ENCODE measurements at places on chromosomes 6 and 20. TPM values are rescaled to one million over a fixed set of nuclear protein-coding genes. Genes with fewer than 3 reads are reported as not detected.

The GTSF1L gene
- not detected for total RNA-seq

The TSHZ2 gene
- 0.07 TPM for total RNA-seq

The PHACTR1 gene
- total RNA-seq: 0.17 TPM

The FRK gene
- 3.7 TPM for total RNA-seq

The IL20RA gene
- total RNA-seq: 1.1 TPM

GRCh38 chr20:58838174-58838573 is 12.5 kb downstream of the GNAS-AS1 start:
- H3K27ac ChIP-seq: no peak overlapping the region
- H3K27me3 ChIP-seq: peaks cover 25% of the 10 kb centered on the region
- H3K36me3 ChIP-seq: no peaks in the 10 kb centered on the region
- no peaks in the 10 kb centered on the region for H3K4me1 ChIP-seq
- H3K4me3 ChIP-seq: no peak overlapping the region

DNA sequence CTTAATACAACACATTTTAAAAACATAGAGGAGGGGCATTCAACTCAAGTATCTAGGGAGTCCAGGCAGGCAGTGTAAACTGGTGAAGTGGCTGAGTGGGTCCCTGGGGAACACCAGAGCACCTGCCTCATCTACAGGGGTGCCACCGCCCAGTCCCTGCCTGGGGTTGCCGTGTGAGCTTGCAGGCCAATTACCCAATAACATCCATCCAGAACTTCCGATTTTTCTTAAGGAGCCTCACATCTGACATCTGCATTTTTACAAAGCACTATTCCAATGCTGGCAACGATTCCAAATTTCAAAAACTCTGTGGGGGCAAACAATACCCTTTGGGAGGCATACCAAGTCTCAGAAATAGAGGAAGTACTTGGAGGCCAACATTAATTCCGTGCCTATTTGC is 288.4 kb upstream of the TSHZ2 start:
- no peak overlapping the region for H3K4me3 ChIP-seq
- no peaks in the 10 kb centered on the region for H3K27me3 ChIP-seq
- no peaks in the 10 kb centered on the region for H3K36me3 ChIP-seq

GRCh38 chr20:1505361-1505760 is 14.1 kb upstream of the SIRPB2 start:
- no peaks in the 10 kb centered on the region for H3K27me3 ChIP-seq
- DNase-seq: no peak
- no peak overlapping the region for H3K4me3 ChIP-seq

- DNase-seq: no peak
- H3K4me3 ChIP-seq: no peak overlapping the region
- H3K36me3 ChIP-seq: no peaks in the 10 kb centered on the region
- 0 out of 2 replicates have a peak, but pooled peaks cover 4% of the 10 kb centered on the region for H3K27me3 ChIP-seq
- H3K4me1 ChIP-seq: no peaks in the 10 kb centered on the region
- no peak overlapping the region for H3K27ac ChIP-seq
These were observed 282.8 kb downstream of the CDH26 start for GRCh38 chr20:60240986-60241385.

GRCh38 chr20:37904008-37904642 is 1.2 kb downstream of the VSTM2L start:
- no peaks in the 10 kb centered on the region for H3K4me1 ChIP-seq
- no peak overlapping the region for H3K27ac ChIP-seq
- peaks cover 14% of the 10 kb centered on the region for H3K27me3 ChIP-seq
- no peak for DNase-seq
- H3K4me3 ChIP-seq: no peak overlapping the region

GRCh38 chr6:5507131-5507681 is 245.9 kb downstream of the FARS2 start:
- H3K4me3 ChIP-seq: no peak overlapping the region
- DNase-seq: no peak
- H3K4me1 ChIP-seq: no peaks in the 10 kb centered on the region

DNA sequence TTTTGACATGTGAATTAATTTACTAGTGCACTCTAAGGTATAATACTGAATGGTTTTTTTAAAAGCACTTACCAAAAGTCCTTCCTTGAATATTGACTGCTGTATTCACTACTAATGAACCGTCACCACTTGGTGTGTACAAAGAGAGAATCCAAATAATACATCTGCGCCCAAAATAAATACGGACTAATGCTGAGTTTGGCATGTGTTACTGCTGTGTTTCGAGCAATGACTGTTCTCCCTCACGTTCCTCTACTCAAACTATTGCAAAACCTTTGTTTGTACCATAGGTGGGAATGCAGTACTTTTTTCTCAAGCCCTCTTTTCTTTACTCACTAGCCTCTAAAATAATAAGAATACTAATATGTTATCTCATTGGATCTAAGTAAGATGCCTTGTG is 305.5 kb downstream of the QKI start:
- no peak overlapping the region for H3K4me3 ChIP-seq
- no peak overlapping the region for H3K27ac ChIP-seq
- H3K36me3 ChIP-seq: no peaks in the 10 kb centered on the region
- H3K27me3 ChIP-seq: no peaks in the 10 kb centered on the region

- no peak for DNase-seq
- H3K27me3 ChIP-seq: peaks cover 52% of the 10 kb centered on the region
- H3K4me1 ChIP-seq: no peaks in the 10 kb centered on the region
- no peak overlapping the region for H3K27ac ChIP-seq
These were observed 39.0 kb upstream of the SLC32A1 start for GRCh38 chr20:38685271-38685670.

DNA sequence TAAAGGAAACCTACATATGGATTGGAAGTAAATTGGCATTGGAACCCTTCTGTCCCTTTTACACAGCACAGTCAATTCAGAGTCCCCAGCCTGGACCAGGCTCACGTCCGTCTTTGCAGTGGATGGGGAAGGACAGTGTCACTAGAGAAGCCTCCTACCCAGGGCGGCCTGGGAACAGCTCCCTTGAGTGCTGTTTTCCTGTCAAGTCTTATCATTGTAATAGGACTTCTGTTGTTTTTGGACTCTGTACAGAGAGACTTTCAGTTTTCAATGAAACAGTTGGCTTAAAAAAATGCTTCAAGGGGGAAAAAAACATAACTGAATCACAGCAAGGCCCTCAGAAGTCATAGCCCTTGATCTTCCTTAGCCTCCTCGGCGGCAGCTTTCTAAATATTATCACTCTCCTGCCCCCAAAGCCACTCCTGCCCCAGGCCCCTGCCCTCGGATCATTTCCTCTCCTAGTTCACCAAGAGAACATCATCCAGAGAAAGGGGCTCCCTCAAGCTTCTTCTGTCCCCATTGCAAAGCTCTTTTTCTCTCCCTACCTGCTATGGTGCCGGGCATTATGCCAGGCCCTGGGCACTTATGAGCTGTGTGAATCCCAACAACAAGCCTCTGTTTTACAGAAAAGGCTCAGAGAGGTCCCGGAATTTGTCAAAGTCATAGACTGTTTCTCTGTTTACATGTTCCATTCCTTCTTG is 37.8 kb upstream of the CNKSR3 start:
- H3K4me1 ChIP-seq: no peaks in the 10 kb centered on the region
- no peak overlapping the region for H3K27ac ChIP-seq
- no peaks in the 10 kb centered on the region for H3K36me3 ChIP-seq
- DNase-seq: no peak

DNA sequence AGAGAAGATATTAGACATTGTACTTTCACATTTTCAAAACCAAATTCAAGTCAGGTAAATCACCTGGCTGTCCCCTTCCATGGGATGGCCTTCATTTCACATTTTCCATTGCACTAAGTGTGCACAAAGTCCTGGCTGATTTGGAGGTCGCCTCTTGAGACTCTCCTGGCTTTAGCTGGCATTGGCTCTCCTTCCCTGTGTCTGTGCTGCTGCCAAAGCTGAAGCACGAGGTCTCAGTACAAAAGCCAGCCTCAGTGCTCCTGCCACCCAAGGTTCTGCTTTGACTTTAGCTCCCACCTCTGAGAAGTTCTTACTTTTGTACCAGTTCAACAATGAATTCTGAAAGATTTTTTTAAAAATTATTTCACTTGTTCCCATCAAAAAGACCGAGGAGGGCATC is 289.2 kb upstream of the CNR1 start:
- no peak overlapping the region for H3K4me3 ChIP-seq
- peaks cover 49% of the 10 kb centered on the region for H3K27me3 ChIP-seq
- H3K36me3 ChIP-seq: no peaks in the 10 kb centered on the region
- no peak for DNase-seq
- H3K27ac ChIP-seq: no peak overlapping the region
- no peaks in the 10 kb centered on the region for H3K4me1 ChIP-seq

- DNase-seq: no peak
- no peak overlapping the region for H3K4me3 ChIP-seq
- H3K36me3 ChIP-seq: peaks cover 4% of the 10 kb centered on the region
- H3K4me1 ChIP-seq: no peaks in the 10 kb centered on the region
- no peak overlapping the region for H3K27ac ChIP-seq
These were observed 4.1 kb downstream of the HLA-A start for GRCh38 chr6:29946223-29947076.

DNA sequence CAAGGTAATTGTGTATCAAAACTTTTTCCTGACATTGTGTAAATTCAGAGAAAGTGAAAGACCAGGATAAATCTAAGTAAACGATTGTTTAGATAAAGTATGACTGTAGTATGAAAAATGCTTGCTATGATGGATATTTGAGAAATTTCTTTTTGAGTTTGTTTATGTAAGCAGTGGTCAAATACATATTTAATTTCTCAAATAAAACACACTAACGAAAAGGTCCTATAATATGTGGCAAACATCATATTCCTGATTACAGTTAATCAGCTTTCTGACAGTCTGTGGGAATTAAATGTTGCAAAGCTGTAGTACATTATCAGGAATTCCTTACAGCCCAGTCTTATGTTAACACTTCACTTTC is 636.9 kb downstream of the MMUT start:
- H3K4me3 ChIP-seq: no peak overlapping the region
- peaks cover 46% of the 10 kb centered on the region for H3K4me1 ChIP-seq
- H3K27ac ChIP-seq: peak overlapping the region; percentile 98
- H3K36me3 ChIP-seq: no peaks in the 10 kb centered on the region
- H3K27me3 ChIP-seq: no peaks in the 10 kb centered on the region
- no peak for DNase-seq

GRCh38 chr6:76814496-76815458 is 648.5 kb downstream of the HTR1B start:
- no peak for DNase-seq
- H3K27ac ChIP-seq: no peak overlapping the region
- H3K27me3 ChIP-seq: no peaks in the 10 kb centered on the region
- H3K36me3 ChIP-seq: no peaks in the 10 kb centered on the region
- H3K4me3 ChIP-seq: no peak overlapping the region

DNA sequence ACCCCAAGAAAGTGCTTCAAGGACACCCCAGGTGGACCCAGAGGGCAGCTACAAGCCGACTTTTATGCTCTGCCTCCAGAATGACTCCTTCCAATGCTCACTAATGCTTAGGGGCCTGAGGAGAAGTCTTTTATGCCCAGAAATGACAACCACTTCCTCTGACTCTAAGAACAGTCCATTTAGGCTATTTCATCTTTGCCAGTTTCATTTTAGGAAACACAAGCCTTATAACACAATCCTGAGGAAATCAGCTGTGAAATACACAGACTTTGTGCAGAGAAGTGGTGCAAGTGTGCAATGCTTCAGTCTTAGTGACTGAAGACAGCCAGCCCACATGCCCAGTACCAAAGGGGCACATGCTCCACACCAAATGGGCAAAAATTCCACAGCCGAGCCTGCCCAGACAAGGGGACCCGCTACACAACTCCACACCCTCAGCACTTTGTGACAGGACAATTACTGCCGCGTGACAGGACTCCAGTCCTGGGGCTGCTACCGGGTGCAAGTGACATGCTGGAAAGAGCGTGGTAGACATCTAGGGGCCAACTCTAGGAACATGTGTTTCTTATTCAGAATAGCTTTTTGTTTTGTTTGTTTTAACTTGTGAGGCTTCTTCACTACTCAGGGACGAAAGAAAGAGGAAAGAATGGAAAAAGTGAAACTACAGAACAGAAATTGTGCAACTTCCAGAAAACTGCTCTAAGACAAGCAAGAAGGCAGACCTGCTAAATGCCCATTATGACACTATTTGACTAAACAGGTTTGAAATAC is 28.2 kb upstream of the PLAGL1 start:
- no peak overlapping the region for H3K27ac ChIP-seq
- no peak overlapping the region for H3K4me3 ChIP-seq
- no peak for DNase-seq
- no peaks in the 10 kb centered on the region for H3K4me1 ChIP-seq

DNA sequence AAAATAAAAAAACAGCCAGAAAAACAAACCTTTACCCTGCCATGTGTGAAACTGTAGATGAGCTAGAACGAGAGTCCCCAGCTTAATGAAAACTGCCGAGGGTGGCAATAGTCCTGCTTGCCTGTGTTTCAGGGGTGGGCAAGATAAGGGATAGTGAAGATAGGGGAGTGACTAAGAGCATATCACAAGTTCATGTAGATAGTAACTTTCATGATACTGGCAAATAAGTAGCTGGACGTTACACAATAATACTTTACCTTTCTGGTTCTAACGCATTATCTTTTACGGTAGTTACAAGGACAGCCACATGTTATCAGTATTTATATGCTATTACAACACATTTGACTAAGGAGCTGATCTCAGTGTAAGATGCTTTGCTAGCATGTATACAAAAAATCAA is 9.3 kb upstream of the FBXO9 start:
- H3K4me3 ChIP-seq: no peak overlapping the region
- H3K27me3 ChIP-seq: no peaks in the 10 kb centered on the region
- peaks cover 7% of the 10 kb centered on the region for H3K4me1 ChIP-seq
- DNase-seq: no peak
- no peaks in the 10 kb centered on the region for H3K36me3 ChIP-seq

DNA sequence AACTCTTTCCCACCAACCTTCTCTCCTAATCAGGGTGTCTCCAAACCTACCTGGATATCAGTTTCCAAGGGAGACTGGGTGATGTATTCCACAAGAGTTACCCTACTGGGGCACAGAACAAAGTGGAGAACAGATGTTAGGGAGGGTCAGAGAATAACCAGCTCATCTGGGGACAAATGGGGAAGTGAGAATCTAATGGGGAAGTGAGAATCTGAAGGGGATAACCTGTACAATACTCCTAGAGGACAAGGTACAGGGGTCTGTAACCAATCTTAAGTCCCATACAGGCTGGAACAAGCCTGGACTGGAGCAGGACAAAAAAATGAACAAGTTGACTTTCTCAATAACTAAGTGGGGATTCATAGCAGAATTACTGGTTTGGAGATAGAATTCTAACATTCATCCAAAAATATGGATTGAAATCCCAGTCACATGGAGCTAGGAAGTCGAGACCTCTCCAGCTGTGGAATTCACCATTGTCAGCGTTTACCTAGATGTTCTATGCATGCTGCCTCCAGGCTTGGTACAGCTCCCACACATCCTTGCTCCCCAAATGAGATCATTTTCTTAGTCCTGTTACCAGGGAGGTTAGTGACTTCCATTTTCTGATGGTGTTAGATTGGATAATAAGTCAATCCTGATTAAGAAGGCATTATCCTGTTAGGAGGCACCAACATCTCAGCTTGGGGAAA is 214.8 kb upstream of the MOCS1 start:
- no peak overlapping the region for H3K4me3 ChIP-seq
- no peak overlapping the region for H3K27ac ChIP-seq
- H3K27me3 ChIP-seq: no peaks in the 10 kb centered on the region
- H3K4me1 ChIP-seq: no peaks in the 10 kb centered on the region
- no peak for DNase-seq

- H3K27me3 ChIP-seq: peaks cover 11% of the 10 kb centered on the region
- H3K27ac ChIP-seq: no peak overlapping the region
- DNase-seq: no peak
- no peaks in the 10 kb centered on the region for H3K36me3 ChIP-seq
These were observed 67.9 kb upstream of the DUSP22 start for GRCh38 chr6:224350-224749.

GRCh38 chr6:36967757-36968156 is 13.2 kb downstream of the PI16 start:
- no peak for DNase-seq
- H3K27me3 ChIP-seq: no peaks in the 10 kb centered on the region
- H3K4me1 ChIP-seq: peaks cover 14% of the 10 kb centered on the region
- no peak overlapping the region for H3K4me3 ChIP-seq
- H3K36me3 ChIP-seq: peaks cover 51% of the 10 kb centered on the region

All from HCT116 (cell line).